IMR-90 (cell line): ENCODE measurements at places on chromosomes 16 and 17. TPM values are rescaled to one million over a fixed set of nuclear protein-coding genes. Genes with fewer than 3 reads are reported as not detected.
A peak's percentile ranks its signal among the peaks of the same experiment; 100 is the strongest.

DNA sequence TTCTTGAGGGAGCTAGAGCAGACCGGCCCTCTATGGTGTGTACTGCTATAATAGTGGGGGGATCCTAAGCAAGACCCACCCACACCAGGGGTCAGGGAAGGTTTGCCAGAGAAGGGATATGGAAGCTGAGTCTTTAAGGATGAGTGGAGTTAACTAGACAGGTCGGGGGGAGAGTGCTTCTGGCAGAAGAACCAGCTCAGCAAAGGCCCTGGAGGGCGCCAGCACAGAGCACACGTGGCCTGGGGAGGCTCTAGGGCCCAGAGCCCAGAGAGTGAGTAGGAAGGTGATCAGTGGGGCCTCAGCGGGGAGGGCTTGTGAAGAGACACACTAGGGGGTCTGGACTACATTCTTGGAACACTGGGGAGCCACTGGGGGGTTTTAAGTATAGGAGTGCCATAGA, 21.1 kb downstream of the NGFR start:
- no peak for DNase-seq
- H3K4me3 ChIP-seq: no peak overlapping the region
- peaks cover 11% of the 10 kb centered on the region for H3K4me1 ChIP-seq
- no peaks in the 10 kb centered on the region for H3K36me3 ChIP-seq
- H3K27ac ChIP-seq: no peak overlapping the region; the same call in 1 of the 2 replicates
- peaks cover 36% of the 10 kb centered on the region for H3K27me3 ChIP-seq

- H3K4me1 ChIP-seq: no peaks in the 10 kb centered on the region
- H3K27me3 ChIP-seq: no peaks in the 10 kb centered on the region
- no peak overlapping the region for H3K4me3 ChIP-seq
Observed at GRCh38 chr16:69589434-69590269, 23.9 kb downstream of the NFAT5 start.

DNA sequence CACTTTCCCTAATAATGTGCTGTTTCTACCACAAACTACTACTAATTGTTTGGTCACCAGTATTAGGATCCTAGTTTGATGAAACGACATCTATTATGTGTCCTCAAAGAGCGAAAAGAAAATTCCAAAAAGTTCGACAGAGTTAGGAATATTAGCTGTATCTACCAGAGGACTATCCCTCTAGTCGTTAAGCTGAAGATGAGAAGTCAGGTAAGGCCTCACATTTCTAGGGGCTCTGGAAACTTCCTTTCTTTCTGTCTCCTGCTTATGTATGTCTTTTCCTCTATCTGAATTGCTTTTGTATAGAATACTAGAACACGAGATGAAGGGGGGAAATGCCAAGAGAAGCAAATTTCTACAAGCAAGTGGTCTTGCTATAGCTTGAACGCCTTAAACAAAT, 1.6 kb downstream of the GLG1 start:
- peak overlapping the region; percentile 83 for H3K4me3 ChIP-seq
- peaks cover 12% of the 10 kb centered on the region for H3K4me1 ChIP-seq
- no peaks in the 10 kb centered on the region for H3K27me3 ChIP-seq
- no peak for DNase-seq
- no peaks in the 10 kb centered on the region; the same call in 1 of the 2 replicates for H3K36me3 ChIP-seq

DNA sequence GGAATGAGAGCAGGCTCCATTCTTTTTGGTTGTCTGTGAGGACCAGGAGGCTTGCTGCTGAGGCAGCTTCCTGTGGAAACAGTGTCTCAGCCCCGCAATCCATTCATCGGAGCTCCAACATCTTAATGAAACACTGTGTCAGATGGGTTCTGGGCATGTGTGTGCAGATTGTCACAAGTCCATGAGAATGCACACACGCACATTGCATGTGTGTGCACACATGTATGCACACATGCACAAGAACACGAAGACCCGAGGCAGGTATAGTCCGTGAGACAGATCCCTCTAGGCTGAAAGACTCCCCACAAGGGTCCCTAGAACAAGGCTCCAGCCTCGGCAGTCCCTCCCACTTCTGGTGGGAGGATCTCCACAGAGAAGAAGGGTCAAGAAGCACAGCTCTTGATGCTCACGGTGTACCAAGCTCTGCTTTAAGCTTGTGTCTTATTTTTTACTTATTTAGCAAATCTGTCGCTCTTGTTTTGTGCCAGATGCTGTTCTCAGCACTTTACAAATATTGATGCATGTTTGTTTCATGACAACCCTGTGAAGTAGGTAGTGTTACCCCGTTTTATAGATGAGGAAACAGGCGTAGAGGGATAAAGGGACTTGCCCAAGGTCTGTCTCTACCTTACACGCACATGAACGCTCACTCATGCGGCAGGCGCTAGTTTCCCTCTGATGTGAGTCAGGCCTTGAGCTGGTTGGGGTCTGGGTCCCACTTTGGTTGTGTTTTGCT, 213.1 kb downstream of the SEC14L1 start:
- no peaks in the 10 kb centered on the region for H3K27me3 ChIP-seq
- H3K4me3 ChIP-seq: no peak overlapping the region
- peak overlapping the region; percentile 84 for H3K27ac ChIP-seq
- no peaks in the 10 kb centered on the region for H3K36me3 ChIP-seq
- peaks cover 39% of the 10 kb centered on the region for H3K4me1 ChIP-seq

GRCh38 chr17:71023249-71024030, 854.1 kb downstream of the KCNJ2 start:
- H3K27ac ChIP-seq: no peak overlapping the region
- H3K4me1 ChIP-seq: peaks cover 1% of the 10 kb centered on the region; the same call in 1 of the 2 replicates
- DNase-seq: no peak
- H3K36me3 ChIP-seq: no peaks in the 10 kb centered on the region
- no peaks in the 10 kb centered on the region for H3K27me3 ChIP-seq
- H3K4me3 ChIP-seq: no peak overlapping the region

- no peaks in the 10 kb centered on the region for H3K27me3 ChIP-seq
- H3K4me1 ChIP-seq: 0 out of 2 replicates have a peak, but pooled peaks cover 2% of the 10 kb centered on the region
- H3K36me3 ChIP-seq: no peaks in the 10 kb centered on the region
Observed at GRCh38 chr17:32127158-32127897, 15.0 kb upstream of the RHOT1 start.

DNA sequence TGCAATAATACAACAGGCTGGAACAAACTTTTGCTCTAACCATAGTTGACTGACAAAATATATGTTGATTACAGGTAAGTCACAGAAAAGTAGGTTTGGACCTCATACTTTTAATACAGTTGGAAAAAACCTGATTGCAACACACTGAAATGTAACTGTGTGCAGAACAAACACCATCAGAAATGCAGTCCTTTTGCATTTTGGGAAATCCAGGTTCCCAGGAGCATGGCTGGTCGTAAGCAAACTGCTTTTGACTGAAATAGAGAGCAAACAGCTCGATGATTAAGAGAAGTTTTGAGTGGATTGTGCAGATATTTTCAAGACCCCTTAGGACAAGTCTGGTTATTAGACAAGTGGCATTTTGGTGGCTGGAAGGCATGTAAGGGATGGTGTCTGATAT, 8.0 kb downstream of the IGF2BP1 start:
- peaks cover 2% of the 10 kb centered on the region for H3K36me3 ChIP-seq
- H3K4me1 ChIP-seq: peaks cover 6% of the 10 kb centered on the region
- no peaks in the 10 kb centered on the region for H3K27me3 ChIP-seq

DNA sequence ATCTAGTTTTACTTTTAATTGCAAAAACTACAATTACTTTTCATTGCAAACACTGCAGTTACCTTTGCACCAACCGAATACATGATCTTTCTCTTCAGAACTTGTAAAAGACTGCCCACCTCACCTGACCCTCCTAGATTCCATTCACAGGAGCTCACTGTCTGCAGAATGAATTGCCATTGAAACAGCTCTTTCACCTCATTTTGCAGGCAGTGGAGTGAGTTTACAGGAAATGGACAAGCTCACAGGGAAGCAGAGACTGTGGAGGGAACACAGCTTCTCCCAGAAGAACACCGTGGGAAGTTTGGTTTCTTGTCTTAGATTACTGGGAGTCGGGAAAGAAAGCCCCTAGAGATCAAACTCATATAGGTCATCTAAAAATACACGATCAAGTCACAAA, 439.7 kb upstream of the RBFOX1 start:
- H3K4me1 ChIP-seq: no peaks in the 10 kb centered on the region
- H3K36me3 ChIP-seq: no peaks in the 10 kb centered on the region
- no peaks in the 10 kb centered on the region for H3K27me3 ChIP-seq
- no peak for DNase-seq
- no peak overlapping the region for H3K27ac ChIP-seq
- no peak overlapping the region for H3K4me3 ChIP-seq

DNA sequence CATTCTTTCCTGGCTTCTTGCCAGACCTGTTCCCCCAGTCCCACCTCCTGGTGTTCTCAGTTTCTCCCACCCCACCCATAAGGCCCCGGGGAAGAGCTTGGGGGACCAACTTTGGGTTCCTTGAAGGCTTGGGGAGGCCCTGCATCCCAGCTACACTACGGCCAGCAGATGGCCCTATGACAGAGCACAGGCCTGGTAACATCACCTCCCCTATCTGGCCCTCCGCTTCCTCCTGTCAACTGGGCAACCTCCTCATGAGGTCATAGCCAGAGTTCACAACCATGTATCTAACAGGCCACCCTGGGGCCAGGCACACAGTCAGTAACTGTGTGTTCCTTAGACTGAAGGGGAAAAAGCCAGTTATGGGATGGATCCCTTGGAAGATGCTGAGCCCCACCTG, 31.4 kb downstream of the MYO15A start:
- H3K27me3 ChIP-seq: peaks cover 3% of the 10 kb centered on the region; the same call in 1 of the 2 replicates
- no peaks in the 10 kb centered on the region for H3K4me1 ChIP-seq
- DNase-seq: peak; percentile 18

- no peaks in the 10 kb centered on the region; the same call in 1 of the 2 replicates for H3K27me3 ChIP-seq
- no peak overlapping the region for H3K4me3 ChIP-seq
- no peak for DNase-seq
- no peaks in the 10 kb centered on the region for H3K4me1 ChIP-seq
- no peaks in the 10 kb centered on the region for H3K36me3 ChIP-seq
Observed at GRCh38 chr16:50664270-50664669, 16.8 kb downstream of the SNX20 start.

DNA sequence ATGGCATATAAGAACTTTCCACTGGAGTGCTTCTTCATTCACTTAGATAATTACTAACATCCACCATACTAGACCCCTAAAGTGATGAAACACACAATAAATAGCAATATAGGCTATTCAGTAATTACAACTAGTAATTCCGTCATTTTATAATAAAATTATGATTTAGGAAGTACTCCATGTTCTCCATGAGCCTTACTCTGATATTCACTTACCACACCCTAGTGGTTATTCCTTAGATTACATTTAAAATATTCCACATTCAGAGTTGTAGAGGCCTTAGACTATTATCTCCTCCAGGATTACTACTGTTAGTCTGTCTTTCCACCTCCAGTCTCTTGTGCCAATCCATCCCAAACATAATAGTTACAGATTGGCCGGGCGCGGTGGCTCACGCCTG, 62.4 kb downstream of the STH start:
- H3K27me3 ChIP-seq: no peaks in the 10 kb centered on the region
- no peak for DNase-seq
- H3K4me1 ChIP-seq: peaks cover 6% of the 10 kb centered on the region; the same call in 1 of the 2 replicates
- H3K36me3 ChIP-seq: peaks cover 27% of the 10 kb centered on the region
- no peak overlapping the region for H3K27ac ChIP-seq

DNA sequence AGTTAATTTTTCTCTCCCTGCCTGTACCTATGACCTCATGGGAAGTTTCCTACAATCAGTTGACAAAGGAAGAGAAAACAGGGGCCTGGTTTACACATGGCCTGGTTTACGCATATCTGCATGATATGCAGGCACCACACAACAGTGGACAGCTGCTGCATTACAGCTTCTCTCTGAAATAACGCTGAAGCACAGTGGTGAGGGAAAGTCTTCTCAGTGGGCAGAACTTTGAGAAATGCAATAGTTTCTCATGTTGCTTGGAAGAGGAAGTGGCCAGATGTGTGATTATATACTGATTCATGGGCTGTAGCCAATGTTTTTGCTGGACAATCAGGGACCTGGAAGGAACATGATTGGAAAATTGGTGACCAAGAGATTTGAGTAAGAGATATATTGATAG, 324.1 kb upstream of the GOT2 start:
- H3K27ac ChIP-seq: no peak overlapping the region
- H3K4me3 ChIP-seq: no peak overlapping the region
- no peak for DNase-seq

- no peak for DNase-seq
- H3K4me1 ChIP-seq: no peaks in the 10 kb centered on the region
- H3K27me3 ChIP-seq: no peaks in the 10 kb centered on the region; the same call in 1 of the 2 replicates
- no peak overlapping the region for H3K4me3 ChIP-seq
Observed at GRCh38 chr16:8740775-8741355, 56.6 kb downstream of the TMEM186 start.

DNA sequence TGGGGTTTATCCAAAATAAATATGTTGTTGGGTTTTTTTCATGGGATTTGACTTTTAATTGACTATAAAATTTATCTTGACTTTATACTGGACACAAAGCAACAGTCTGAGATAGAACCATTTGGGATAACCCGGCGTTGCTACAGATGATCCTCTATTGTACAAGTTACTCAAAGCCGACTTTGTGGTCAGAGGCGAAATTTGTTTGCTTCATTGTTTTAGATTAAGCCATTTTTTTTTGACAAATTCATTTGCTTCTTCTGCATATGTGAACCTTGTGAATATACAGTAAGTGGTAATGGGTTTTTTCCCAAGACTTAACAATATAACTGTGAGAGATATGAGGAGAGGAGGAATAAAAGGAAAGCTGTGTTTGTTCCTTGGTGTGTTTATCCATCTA, 11.8 kb downstream of the MYO1D start:
- no peaks in the 10 kb centered on the region for H3K4me1 ChIP-seq
- DNase-seq: no peak
- no peak overlapping the region for H3K4me3 ChIP-seq
- no peaks in the 10 kb centered on the region for H3K27me3 ChIP-seq
- H3K27ac ChIP-seq: no peak overlapping the region

- H3K36me3 ChIP-seq: peaks cover 31% of the 10 kb centered on the region
- peak; percentile 16 for DNase-seq
- H3K27me3 ChIP-seq: no peaks in the 10 kb centered on the region
- peak overlapping the region; percentile 87 for H3K4me3 ChIP-seq
- peaks cover 21% of the 10 kb centered on the region for H3K4me1 ChIP-seq
Observed at GRCh38 chr16:11253995-11254912, 1.8 kb downstream of the SOCS1 start.

- H3K27ac ChIP-seq: no peak overlapping the region
- DNase-seq: no peak
- no peaks in the 10 kb centered on the region for H3K27me3 ChIP-seq
- no peak overlapping the region for H3K4me3 ChIP-seq
- peaks cover 1% of the 10 kb centered on the region; the same call in 1 of the 2 replicates for H3K36me3 ChIP-seq
- H3K4me1 ChIP-seq: no peaks in the 10 kb centered on the region
Observed at GRCh38 chr16:10536814-10537389, 43.5 kb downstream of the EMP2 start.

Gene CCL1
- not detected in 2 replicates for total RNA-seq

Gene TP53TG3F
- not detected in 2 replicates for total RNA-seq

Gene DOC2A
- total RNA-seq: under 0.01 TPM in 1 of 2 replicates, not detected in the other

Gene KRTAP3-1
- total RNA-seq: not detected in 2 replicates

Gene CDH13
- total RNA-seq: 45.8 and 74.7 TPM in 2 replicates

Gene MRPL27
- 152 and 202 TPM in 2 replicates for total RNA-seq

Gene PRR15L
- total RNA-seq: not detected in 2 replicates

Gene SNX20
- total RNA-seq: not detected in 2 replicates

Gene CDH11
- 395 and 601 TPM in 2 replicates for total RNA-seq

Gene GNGT2
- total RNA-seq: 0.18 and 0.56 TPM in 2 replicates
